Natural killer cell treated with Interleukin-12 subunit alpha and Interleukin-12 subunit beta and Interleukin-15 and Interleukin-18, amount 100 ng/mL, for 72 hours (primary cell): ENCODE measurements at places on chromosomes 1 and 21. TPM values are rescaled to one million over a fixed set of nuclear protein-coding genes. Genes with fewer than 3 reads are reported as not detected.

The SH2D2A gene
- total RNA-seq: 188 TPM

The PDC gene
- total RNA-seq: not detected

GRCh38 chr1:181133441-181133951 lies 45.0 kb downstream of the IER5 start:
- peak overlapping the region; percentile 88 for H3K4me3 ChIP-seq
- peak overlapping the region; percentile 83 for H3K27ac ChIP-seq
- H3K27me3 ChIP-seq: peaks cover 10% of the 10 kb centered on the region
- no peaks in the 10 kb centered on the region for H3K36me3 ChIP-seq

- H3K4me3 ChIP-seq: no peak overlapping the region
- no peak overlapping the region for H3K27ac ChIP-seq
- H3K4me1 ChIP-seq: peaks cover 11% of the 10 kb centered on the region
- no peaks in the 10 kb centered on the region for H3K36me3 ChIP-seq
- no peak for DNase-seq
- H3K27me3 ChIP-seq: no peaks in the 10 kb centered on the region
These were observed 45.6 kb upstream of the GADD45A start for GRCh38 chr1:67639361-67639760.

- no peaks in the 10 kb centered on the region for H3K4me1 ChIP-seq
- no peak overlapping the region for H3K4me3 ChIP-seq
- H3K27ac ChIP-seq: no peak overlapping the region
- H3K36me3 ChIP-seq: no peaks in the 10 kb centered on the region
These were observed 129.6 kb upstream of the HOOK1 start for GRCh38 chr1:59685101-59685500.

GRCh38 chr1:183592733-183593132 lies 2.5 kb upstream of the NCF2 start:
- DNase-seq: no peak
- peaks cover 4% of the 10 kb centered on the region for H3K36me3 ChIP-seq
- H3K27ac ChIP-seq: peak overlapping the region; percentile 18
- H3K27me3 ChIP-seq: peaks cover 11% of the 10 kb centered on the region

The S100A14 gene
- total RNA-seq: not detected

The AMPD1 gene
- total RNA-seq: not detected

GRCh38 chr1:196734006-196734405 lies 40.6 kb upstream of the CFHR3 start:
- no peak for DNase-seq
- no peak overlapping the region for H3K27ac ChIP-seq
- H3K27me3 ChIP-seq: no peaks in the 10 kb centered on the region
- H3K4me3 ChIP-seq: no peak overlapping the region
- no peaks in the 10 kb centered on the region for H3K4me1 ChIP-seq

The KIF21B gene
- 71.1 TPM for total RNA-seq

DNA sequence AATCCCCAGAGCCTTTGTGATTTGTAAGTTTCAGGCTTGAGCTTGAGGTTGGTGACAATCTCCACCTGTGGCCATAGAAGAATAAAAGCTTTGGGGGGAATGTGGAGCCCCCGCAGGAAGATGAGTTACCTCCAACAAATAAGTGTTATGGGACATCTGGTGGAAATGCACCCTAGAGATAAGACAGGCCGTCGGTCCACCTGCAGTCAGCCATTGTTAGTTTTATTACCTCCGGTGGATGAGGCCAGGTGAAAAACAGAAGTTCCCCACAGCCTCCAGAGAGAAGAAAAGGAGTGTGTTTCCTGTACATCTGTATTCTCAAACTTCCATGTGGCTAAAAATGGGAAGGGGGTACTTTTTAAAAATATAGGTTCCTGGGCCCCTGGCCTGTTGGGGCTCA lies 137.4 kb downstream of the KAZN start:
- no peaks in the 10 kb centered on the region for H3K4me1 ChIP-seq
- no peak for DNase-seq
- H3K36me3 ChIP-seq: no peaks in the 10 kb centered on the region

DNA sequence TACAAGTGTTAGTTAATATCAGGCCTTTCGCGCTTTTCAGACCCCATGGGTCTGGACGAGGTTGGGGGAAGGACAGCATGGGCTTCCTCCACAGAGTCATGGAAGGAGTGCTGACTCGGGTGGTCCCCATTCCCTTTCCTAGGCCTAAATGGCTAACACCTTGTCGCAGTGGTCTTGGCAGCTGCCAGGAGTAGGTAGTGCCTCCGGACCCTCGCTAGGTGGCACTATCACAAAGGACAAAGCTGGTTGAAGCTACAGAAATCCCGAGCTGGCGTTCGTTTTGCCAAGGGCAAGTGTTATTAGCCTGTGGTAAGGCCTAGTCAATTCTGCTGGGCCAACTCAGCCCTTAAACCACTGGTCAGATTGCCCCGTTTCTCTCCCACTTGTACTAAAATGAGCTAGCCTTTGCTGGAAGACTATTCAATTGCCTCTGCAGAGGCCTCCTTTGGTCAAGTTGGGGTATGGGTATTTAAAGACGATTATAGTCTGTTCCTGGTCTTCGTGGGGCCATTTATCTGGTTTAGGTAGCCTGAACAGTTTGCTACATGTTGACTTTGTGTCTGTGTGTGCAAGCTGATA lies 1.1 kb upstream of the UBE2Q1 start:
- H3K4me3 ChIP-seq: peak overlapping the region; percentile 80
- H3K4me1 ChIP-seq: peaks cover 32% of the 10 kb centered on the region
- H3K27me3 ChIP-seq: no peaks in the 10 kb centered on the region
- H3K27ac ChIP-seq: peak overlapping the region; percentile 91
- peak; percentile 85 for DNase-seq
- peaks cover 15% of the 10 kb centered on the region for H3K36me3 ChIP-seq

DNA sequence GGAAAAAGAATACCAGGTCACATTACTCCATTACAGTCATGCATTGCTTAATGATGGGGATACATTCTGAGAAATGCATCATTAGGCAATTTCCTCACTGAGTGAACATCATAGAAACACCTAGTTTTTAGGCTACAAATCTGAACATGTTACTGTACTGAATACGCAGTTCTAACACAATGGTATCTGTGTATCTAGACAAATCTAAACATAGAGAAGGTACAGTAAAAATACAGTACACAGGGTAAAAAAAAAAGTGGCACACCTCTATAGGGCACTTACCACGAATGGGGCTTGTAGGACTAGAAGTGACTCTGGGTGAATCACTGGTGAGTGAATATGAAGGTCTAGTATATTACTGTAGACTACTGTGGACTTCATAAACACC lies 115.7 kb downstream of the AKT3 start:
- peaks cover 52% of the 10 kb centered on the region for H3K4me1 ChIP-seq
- H3K27ac ChIP-seq: peak overlapping the region; percentile 75
- peaks cover 6% of the 10 kb centered on the region for H3K36me3 ChIP-seq
- no peaks in the 10 kb centered on the region for H3K27me3 ChIP-seq
- DNase-seq: no peak

The PROX1 gene
- total RNA-seq: not detected

The FAM163A gene
- total RNA-seq: not detected

The HEYL gene
- not detected for total RNA-seq

- no peaks in the 10 kb centered on the region for H3K4me1 ChIP-seq
- H3K36me3 ChIP-seq: no peaks in the 10 kb centered on the region
- no peak overlapping the region for H3K4me3 ChIP-seq
- no peak for DNase-seq
- H3K27ac ChIP-seq: no peak overlapping the region
These were observed 23.8 kb downstream of the SCCPDH start for GRCh38 chr1:246748006-246748405.

- no peak overlapping the region for H3K4me3 ChIP-seq
- DNase-seq: no peak
- H3K27me3 ChIP-seq: no peaks in the 10 kb centered on the region
- no peak overlapping the region for H3K27ac ChIP-seq
- H3K4me1 ChIP-seq: no peaks in the 10 kb centered on the region
These were observed 10.5 kb downstream of the SCP2 start for GRCh38 chr1:52937433-52938182.

- no peaks in the 10 kb centered on the region for H3K27me3 ChIP-seq
- H3K4me1 ChIP-seq: no peaks in the 10 kb centered on the region
- DNase-seq: peak; percentile 77
- no peaks in the 10 kb centered on the region for H3K36me3 ChIP-seq
- H3K4me3 ChIP-seq: peak overlapping the region; percentile 39
These were observed 35.1 kb downstream of the PTPRF start for GRCh38 chr1:43565600-43566360.

DNA sequence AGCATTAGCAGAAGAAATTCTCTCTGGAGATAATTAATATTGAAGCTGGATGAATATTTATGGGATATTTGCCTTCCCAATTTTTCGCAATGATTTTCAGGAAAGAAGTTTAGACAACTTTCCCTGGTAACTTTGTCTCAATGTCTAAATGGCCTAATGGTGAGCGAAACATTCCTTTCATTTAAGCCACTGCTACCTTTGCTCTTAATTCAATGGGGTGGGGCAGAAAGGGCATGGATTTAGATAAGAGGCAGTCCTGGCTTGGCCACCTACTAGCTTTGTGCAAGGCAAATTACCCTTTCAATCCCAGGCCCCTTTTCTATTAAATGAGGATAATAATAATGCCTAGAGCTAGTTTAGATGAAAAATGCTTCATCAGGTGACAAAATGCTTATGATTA lies 27.1 kb upstream of the LYST start:
- no peak overlapping the region for H3K4me3 ChIP-seq
- H3K4me1 ChIP-seq: peaks cover 12% of the 10 kb centered on the region
- H3K36me3 ChIP-seq: no peaks in the 10 kb centered on the region
- no peak for DNase-seq
- no peaks in the 10 kb centered on the region for H3K27me3 ChIP-seq

DNA sequence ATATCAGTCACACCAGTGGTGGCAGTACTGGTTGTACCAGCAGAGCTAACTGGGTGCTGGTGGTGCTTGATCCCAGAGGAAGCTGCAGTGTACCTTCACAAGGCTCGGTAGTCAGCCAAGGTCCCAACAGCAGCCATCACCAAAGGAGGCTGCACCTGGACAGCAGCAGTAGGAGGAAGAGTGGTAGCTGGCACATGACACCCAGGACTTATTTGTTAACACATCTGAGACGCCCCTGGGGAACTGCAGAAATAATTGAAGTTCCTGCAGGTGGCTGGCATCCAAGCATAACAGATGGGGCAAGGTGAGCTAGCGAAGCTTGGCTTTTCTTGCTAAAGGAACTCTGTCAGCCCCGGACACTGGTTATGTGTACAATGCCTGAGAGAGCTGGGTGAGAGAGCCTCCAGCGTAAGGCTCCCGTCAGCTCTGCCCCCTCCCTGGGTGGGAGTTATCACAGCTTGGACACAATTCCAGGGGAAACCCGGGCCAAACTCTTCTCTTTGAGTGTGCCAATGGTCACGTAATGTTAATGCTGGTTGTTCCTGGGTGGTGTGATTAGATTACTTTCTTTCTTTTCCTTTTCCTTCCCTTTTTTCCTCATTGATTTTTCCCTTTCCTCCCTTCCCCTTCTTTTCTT lies 29.1 kb upstream of the PARP1 start:
- no peaks in the 10 kb centered on the region for H3K36me3 ChIP-seq
- H3K27me3 ChIP-seq: peaks cover 18% of the 10 kb centered on the region
- H3K4me3 ChIP-seq: no peak overlapping the region
- H3K27ac ChIP-seq: no peak overlapping the region
- no peaks in the 10 kb centered on the region for H3K4me1 ChIP-seq

DNA sequence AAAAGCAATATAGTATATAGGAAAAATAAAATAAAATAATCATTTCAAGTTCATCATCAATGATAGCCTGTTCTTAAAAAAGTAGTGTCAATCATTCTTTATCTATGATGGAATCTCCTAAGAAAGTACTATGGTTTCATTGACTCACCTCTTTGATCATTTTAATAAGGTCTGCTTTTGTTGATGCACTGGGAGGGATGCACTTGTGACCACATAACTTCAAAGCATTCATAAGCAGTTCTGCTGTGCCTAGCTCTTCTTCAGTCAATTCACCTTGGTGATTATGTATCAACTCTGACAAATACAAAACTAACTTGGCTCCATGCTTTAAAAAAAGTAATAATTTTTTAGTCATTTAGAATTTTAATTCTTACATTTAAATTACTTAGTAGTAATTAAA lies 84.8 kb upstream of the GNG4 start:
- no peaks in the 10 kb centered on the region for H3K27me3 ChIP-seq
- H3K4me1 ChIP-seq: no peaks in the 10 kb centered on the region
- H3K27ac ChIP-seq: no peak overlapping the region
- no peak overlapping the region for H3K4me3 ChIP-seq
- DNase-seq: no peak

DNA sequence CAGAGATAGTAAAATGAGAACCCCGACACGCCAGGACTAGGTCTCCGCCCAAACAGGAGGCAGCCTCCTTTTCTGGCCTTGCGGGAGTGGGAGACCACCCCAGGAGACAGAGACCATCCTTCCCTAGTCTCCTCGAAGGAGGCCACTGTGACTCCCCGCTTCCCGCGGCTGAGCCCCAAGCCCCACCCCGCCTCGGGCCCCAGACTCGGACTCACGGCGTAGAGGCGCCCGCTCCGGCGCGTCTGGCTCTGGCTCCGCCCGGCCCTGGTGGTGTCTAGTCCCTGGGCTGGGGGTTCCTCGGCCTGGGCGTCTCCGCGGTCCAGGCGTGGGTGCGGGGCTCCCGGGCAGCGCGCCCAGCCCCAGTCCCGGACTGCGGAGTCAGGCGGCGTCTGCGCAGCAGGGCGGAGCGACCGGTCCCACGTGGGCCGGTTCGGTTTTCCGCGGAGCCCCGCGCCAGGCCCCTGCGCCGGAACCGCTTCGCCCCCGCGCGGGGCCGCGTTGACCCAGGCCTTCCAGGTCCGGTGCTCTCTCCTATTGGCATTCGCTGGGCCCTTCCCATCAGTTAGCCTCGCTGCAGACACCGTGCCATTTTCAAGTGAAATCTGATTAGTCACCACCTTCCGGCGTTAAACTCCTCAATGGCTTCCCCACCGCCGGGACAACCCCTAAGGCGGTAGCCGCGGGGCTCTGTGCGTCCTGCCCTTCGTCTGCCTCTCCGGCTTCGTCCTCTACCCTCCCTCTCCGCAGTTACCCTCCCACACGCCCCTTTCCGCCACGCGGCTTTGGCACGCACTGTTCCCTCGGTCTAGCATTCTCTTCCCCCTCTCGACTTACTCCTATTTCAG lies at the start of gene C1orf216:
TSS of gene C1orf216 (minus strand) at position 393 of the 845 bp plus-strand sequence. CDS start 2,563 bp downstream, outside the sequence.
- H3K4me3 ChIP-seq: peak within 1 kb of the TSS; percentile 94
- H3K36me3 ChIP-seq: peaks cover 6% of the 10 kb centered on the region
- DNase-seq: peak; percentile 88
- peak within 1 kb of the TSS; percentile 86 for H3K27ac ChIP-seq

- H3K36me3 ChIP-seq: no peaks in the 10 kb centered on the region
- no peak overlapping the region for H3K4me3 ChIP-seq
- no peak overlapping the region for H3K27ac ChIP-seq
- peaks cover 34% of the 10 kb centered on the region for H3K27me3 ChIP-seq
These were observed 53.6 kb upstream of the RWDD3 start for GRCh38 chr1:95180371-95180770.

The TRIM58 gene
- total RNA-seq: 0.39 TPM
